Thymus (tissue), 14 donors: ENCODE measurements at places on chromosomes 6 and 20. TPM values are rescaled to one million over a fixed set of nuclear protein-coding genes. Genes with fewer than 3 reads are reported as not detected.

DNA sequence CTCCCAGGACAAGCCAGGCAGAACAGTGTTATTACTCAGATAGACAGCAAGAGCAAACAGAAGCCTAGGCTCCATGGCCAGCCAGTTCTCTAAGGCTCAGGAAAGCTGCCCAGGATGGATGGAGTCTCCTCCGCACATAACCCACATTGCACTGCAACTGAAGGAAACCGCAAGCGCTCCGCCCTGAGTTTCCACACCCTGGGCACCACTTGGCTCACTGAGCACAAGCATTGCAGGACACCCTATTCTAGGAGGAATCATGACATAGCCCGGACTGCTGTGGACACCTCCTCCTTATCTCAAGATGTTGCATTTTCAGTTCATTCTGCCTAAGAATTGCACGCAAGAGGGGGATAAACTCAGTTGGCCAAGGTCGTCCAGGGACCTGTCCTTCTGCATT lies 42.9 kb downstream of the LINC00237 start:
- no peaks in the 10 kb centered on the region for H3K36me3 ChIP-seq
- H3K27ac ChIP-seq: no peak overlapping the region
- H3K27me3 ChIP-seq: no peaks in the 10 kb centered on the region
- no peak for DNase-seq
- H3K4me1 ChIP-seq: no peaks in the 10 kb centered on the region
- no peak overlapping the region for H3K4me3 ChIP-seq

DNA sequence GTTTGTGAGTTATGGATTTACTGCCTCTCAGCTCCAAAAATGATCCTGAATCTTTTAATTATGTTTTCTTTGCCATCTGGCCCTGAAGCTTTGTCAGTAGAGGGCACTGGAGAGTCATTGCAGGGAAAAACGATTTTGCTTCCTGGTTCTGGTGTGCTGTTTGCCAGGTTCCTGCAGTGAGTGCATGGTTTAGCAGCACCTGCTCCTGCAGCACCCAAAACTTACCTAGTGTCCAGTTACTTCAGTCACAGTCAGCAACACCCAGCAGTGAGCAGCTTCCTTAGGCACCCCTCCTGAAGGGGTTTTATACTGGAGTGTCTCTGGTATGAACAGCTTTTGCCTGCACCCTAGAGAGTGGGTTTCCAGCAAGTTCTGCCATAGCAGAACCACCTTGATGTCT lies 6.0 kb upstream of the TRIM26 start:
- no peak overlapping the region for H3K4me3 ChIP-seq
- no peaks in the 10 kb centered on the region for H3K36me3 ChIP-seq
- DNase-seq: peak; percentile 36

- peak; percentile 10 for DNase-seq
- H3K4me3 ChIP-seq: no peak overlapping the region
- no peaks in the 10 kb centered on the region for H3K4me1 ChIP-seq
- no peaks in the 10 kb centered on the region for H3K27me3 ChIP-seq
Observed at GRCh38 chr6:64330694-64331307, 695.2 kb downstream of the PHF3 start.

DNA sequence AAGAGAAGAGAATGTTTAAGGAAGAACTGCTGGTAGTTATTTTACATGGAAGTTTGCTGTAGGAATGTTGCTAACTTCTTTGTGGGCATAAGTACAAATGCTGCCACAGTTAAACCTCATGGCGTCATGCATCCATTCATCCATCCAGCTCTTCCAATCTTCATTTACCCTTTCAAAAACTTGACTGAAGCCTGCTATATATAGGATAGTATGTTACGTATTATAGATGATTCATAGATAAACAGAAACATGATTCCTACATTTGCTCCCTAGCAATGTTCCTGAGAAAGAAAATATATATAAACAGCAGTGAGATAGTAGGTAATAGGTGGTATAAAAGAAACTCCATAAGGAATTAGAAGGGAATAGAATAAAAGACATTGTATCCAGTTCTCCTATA lies 93.7 kb downstream of the NDUFAF5 start:
- DNase-seq: no peak
- H3K36me3 ChIP-seq: no peaks in the 10 kb centered on the region
- no peak overlapping the region for H3K27ac ChIP-seq
- H3K4me3 ChIP-seq: no peak overlapping the region

LY6G6D gene
- not detected for total RNA-seq

WFDC2 gene
- total RNA-seq: 5.6 TPM

DYNLT2 gene
- 6.6 TPM for total RNA-seq

ATP6V1G2 gene
- total RNA-seq: 3.3 TPM

DNA sequence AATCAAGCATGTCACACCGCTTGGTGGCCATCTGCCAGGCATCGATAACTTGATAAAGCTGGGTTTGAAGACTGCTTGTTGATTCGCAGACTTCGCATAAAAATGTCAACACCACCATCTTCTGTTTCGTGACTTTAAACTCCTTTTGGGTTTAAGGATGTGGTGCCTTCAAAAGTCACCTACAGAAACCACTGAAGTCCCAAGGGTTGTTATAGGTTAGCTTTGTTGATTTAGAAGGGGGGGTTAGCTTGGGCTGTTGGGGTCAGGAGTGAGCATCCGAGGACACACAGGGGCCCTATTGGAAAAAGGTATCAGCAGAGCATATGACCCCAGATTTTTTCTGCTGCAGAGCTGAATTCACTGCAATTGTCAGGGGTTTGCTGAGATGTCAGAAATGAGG lies 76.7 kb upstream of the SSTR4 start:
- no peaks in the 10 kb centered on the region for H3K4me1 ChIP-seq
- DNase-seq: no peak
- H3K4me3 ChIP-seq: no peak overlapping the region
- H3K27ac ChIP-seq: no peak overlapping the region
- H3K27me3 ChIP-seq: no peaks in the 10 kb centered on the region

GRCh38 chr20:10982692-10983091 lies 308.9 kb upstream of the JAG1 start:
- DNase-seq: no peak
- H3K27me3 ChIP-seq: no peaks in the 10 kb centered on the region
- no peak overlapping the region for H3K4me3 ChIP-seq
- H3K4me1 ChIP-seq: no peaks in the 10 kb centered on the region
- no peak overlapping the region for H3K27ac ChIP-seq

GRCh38 chr6:47234266-47234933 lies 75.3 kb downstream of the TNFRSF21 start:
- H3K27ac ChIP-seq: no peak overlapping the region
- H3K4me1 ChIP-seq: peaks cover 9% of the 10 kb centered on the region
- no peaks in the 10 kb centered on the region for H3K27me3 ChIP-seq
- H3K36me3 ChIP-seq: peaks cover 23% of the 10 kb centered on the region
- no peak for DNase-seq
